ENCODE measurements at places on chromosomes 11 and 22.
A peak's percentile ranks its signal among the peaks of the same experiment; 100 is the strongest.

DNA sequence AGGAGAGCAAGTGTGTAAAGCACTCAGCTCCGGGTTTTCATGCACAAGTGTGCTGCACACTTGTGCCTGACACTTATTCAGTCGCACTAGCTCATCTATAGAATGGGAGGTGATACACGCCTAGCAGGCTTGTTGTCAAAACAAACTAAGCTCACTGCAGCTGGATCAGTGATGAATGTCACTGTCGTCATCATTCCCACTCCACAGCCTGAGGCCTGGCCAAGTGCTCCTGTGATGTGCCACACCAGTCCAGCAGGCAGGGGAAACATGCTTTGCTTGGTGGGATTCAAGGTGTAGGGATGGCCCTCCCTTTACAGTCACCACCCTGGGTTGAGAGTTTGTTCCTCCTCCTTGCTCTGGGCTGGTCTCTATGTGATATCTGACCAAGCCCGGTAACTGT is 6.8 kb downstream of the MPST start:
- no peak for DNase-seq

GRCh38 chr22:29475550-29475949 is 4.5 kb upstream of the NEFH start:
- DNase-seq: peak; percentile 50

- no peak for DNase-seq
Measured at GRCh38 chr11:70818351-70818750, 420.0 kb downstream of the CTTN start.

DNA sequence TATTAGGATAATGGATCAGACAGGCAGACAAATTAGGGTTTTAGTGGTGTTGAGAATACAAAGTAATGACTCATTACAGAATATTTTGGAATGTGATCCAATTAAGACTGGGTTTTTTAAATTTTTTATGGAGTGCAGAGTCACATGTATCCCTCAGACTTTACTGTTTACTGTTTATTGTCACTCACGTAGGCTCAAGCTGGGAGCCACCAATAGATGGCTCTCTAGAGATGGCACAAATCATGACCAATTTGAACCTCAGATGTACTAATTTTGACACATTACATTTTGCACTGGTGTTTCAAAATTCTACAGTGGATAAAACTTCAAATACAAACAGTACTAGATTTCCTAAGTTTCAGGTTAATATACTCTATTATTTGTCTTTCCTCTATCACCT is 53.6 kb upstream of the ANO3 start:
- DNase-seq: no peak

- no peak for DNase-seq
Measured at GRCh38 chr11:776263-776560, 1.1 kb downstream of the GATD1 start.

DNA sequence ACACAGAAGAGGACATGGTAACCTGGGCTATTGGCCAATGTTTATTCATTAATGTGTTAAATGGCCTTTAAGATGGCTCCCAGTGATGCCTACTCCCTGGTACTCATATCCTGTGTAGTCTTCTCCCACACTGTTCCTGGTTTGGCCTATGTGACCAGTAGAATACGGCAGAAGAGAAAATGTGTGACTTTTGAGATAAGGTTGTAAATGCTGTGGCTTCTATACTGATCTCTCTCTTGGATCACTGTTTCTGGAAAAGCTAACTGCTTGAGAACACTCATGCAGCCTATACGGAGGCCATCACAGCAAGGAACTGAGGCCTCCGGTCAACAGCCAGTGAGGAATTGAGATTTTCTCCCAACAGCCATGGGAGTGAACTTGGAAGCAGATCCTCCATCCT is 24.1 kb downstream of the MAML2 start:
- DNase-seq: no peak

- DNase-seq: no peak
Measured at GRCh38 chr11:12506404-12506921, 129.1 kb downstream of the PARVA start.
